Upper lobe of left lung (tissue), 6 donors: ENCODE measurements at places on chromosomes 5 and 9. TPM values are rescaled to one million over a fixed set of nuclear protein-coding genes. Genes with fewer than 3 reads are reported as not detected.

GRCh38 chr5:94702729-94703128, 84.3 kb downstream of the SLF1 start:
- H3K27me3 ChIP-seq: no peaks in the 10 kb centered on the region
- DNase-seq: no peak
- H3K4me1 ChIP-seq: no peaks in the 10 kb centered on the region
- H3K36me3 ChIP-seq: peaks cover 6% of the 10 kb centered on the region
- no peak overlapping the region for H3K27ac ChIP-seq

DNA sequence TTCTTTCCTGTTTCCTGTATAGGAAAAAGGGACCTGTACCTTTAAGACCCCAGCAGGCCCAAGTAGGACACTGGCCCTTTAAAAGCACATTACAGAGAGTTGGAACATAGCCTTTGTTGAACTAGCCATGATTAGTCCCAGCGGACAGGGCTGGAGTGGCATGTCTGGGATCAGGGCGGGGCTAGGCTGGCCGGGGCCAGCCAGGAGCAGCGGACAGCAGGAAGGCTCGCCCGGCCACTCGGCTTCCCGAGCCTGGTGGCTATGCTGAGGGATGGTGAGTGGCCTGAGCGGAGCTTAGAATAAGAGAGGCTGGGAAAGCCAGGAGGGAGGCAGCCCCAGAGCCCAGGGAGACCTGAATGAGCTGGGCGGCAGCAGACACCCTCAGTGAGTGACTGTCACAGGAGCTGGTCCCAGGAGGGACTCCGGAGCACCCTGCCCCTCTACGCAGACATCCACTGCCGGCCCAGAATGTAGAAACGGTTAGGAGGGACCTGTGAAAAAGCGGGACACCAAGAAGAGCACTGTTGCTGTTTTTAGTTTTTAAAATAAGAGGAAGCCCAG, 92.1 kb downstream of the DAB2IP start:
- DNase-seq: peak; percentile 92
- H3K4me1 ChIP-seq: peaks cover 68% of the 10 kb centered on the region
- H3K27me3 ChIP-seq: no peaks in the 10 kb centered on the region
- H3K27ac ChIP-seq: peak overlapping the region; percentile 94

LRRC19 gene
- not detected for total RNA-seq

DNA sequence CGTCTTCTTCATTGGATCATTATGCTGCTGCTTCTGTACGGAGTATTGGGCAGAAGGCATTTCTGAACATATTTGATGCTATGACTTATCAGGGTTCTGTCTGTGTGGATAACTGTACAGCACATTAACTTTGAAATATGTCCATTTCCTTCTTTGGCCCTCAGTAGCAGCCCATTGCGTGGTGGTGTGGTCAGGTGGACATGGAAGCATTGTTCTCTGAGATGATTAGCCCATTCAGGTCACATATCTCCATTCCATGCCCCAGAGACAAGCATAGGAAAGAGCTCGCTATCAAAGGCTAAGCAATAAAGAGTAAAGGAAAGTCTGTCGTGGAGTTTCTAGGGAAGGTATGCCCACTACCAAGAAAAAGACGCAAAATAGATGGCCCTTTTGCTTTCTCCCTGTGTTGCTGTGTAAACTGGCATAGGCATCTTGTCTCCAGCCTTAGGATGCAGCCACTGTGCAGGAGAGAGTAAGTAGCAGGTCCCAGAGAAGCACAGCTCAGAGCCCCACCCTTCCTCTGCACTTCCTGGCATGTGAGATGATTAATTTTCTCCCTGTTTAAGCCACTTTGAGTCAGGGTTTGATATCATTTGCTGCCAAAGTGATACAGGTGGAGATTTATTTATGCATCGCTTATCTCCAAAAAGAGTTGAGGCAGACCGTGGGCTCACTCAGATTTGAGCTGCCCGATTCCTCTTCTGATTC, 221.9 kb downstream of the PDZD2 start:
- DNase-seq: no peak
- H3K27ac ChIP-seq: no peak overlapping the region
- H3K27me3 ChIP-seq: no peaks in the 10 kb centered on the region
- H3K4me1 ChIP-seq: peaks cover 16% of the 10 kb centered on the region
- H3K4me3 ChIP-seq: no peak overlapping the region

- H3K27me3 ChIP-seq: no peaks in the 10 kb centered on the region
Observed at GRCh38 chr9:6502399-6502798, 89.4 kb downstream of the UHRF2 start.

GRCh38 chr5:172919525-172920446, 39.4 kb upstream of the RPL26L1 start:
- H3K4me1 ChIP-seq: peaks cover 11% of the 10 kb centered on the region
- H3K36me3 ChIP-seq: peaks cover 15% of the 10 kb centered on the region
- H3K27ac ChIP-seq: no peak overlapping the region
- no peaks in the 10 kb centered on the region for H3K27me3 ChIP-seq
- H3K4me3 ChIP-seq: no peak overlapping the region
- DNase-seq: no peak

DNAJB5 gene
- 4.6 TPM for total RNA-seq

BRD3OS gene
- total RNA-seq: 13.7 TPM

GBGT1 gene
- total RNA-seq: 17.9 TPM

- DNase-seq: no peak
- no peak overlapping the region for H3K4me3 ChIP-seq
- H3K27me3 ChIP-seq: no peaks in the 10 kb centered on the region
Observed at GRCh38 chr5:84685121-84685894, 300.6 kb upstream of the EDIL3 start.
